Left ventricle myocardium inferior (tissue), 1 donor: ENCODE measurements at places on chromosomes 1 and 21.

- DNase-seq: no peak
Observed at GRCh38 chr21:42688841-42689371, 35.5 kb downstream of the PDE9A start.

GRCh38 chr1:90761781-90762589 lies 44.9 kb upstream of the BARHL2 start:
- DNase-seq: no peak

GRCh38 chr1:58248072-58248471 lies 298.5 kb downstream of the OMA1 start:
- DNase-seq: no peak

DNA sequence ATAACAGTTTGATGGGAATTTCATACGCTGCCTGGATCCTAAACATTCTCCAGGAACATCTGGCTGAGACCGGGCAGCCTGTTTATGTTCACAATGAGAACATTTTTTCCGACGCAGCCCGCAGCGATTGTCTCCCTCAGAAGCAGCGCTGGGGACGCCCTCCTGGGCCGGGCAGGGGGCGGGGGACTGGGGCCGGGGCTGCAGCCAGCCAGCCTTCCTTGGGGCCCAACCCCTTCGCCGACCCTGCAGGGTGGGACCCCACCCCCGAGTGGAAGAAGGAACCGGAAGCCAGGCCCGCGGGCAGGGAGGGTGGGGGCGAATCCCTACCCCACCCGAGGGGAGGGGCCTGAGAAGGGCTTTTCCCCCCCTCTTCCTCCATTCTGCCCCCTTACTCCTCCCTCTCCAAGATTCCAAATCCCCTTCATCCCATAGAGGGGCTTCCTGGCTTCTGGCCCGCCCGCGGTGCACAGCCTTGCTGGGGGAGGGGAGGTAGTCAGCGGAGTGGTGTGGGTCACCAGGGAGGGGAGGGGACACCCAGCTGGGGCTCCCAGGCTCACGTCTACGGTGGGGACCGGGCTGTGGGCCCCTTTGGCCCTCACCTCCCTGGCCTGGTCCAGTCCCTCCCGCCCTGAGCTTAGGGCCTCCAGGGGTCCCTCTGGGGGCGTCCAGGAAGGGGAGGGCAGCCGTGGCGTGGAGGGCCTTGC lies 60.6 kb downstream of the WNT9A start:
- peak; percentile 83 for DNase-seq

DNA sequence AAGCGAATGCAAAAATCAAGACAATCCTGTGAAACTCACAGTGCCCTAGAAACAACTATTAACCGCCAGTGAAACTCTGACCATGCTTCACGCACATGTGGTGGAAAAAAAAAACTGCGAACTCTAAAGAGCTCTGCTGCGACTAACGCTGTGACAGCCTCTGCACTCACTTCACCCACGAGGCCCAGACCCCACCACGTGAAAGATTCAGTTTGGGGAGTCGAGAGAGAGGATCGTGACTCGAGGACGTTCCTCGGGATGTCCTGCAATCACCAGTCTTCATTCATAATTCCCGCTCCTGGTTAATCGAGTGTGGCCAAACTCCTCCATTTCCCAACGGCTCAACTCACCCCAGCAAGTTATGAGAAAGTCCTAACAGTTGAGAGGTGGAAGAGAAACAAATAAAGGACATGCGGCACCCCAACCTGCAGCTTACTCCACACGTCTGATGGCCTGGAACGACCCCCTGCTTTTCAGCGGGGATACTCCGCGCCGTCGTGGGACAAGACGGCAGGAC lies 1.1 kb downstream of the SERBP1 start:
- DNase-seq: no peak

GRCh38 chr1:114453361-114453784 lies 57.6 kb downstream of the TRIM33 start:
- DNase-seq: no peak

DNA sequence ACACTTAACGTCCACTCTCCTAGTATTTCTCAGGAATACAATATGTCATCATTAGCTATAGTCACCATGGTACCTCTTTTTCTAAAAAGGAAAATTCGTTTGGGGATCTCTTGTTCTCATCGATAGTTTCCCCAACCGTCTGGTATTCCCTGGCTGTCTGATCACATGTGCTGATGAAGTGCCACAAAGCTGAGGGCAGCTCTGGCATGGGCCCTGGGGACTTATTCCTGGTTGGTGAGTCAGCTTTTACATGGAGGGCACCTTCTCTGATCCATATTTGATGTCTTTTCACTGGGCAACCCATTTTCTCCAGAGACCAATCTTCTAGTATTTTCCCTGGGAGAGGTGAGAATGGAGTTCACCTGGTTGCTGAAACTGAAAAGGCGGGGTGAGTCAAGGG lies 39.5 kb downstream of the CHD1L start:
- no peak for DNase-seq

- peak; percentile 57 for DNase-seq
Observed at GRCh38 chr1:54379555-54380289, 26.5 kb downstream of the SSBP3 start.

- DNase-seq: no peak
Observed at GRCh38 chr1:203056012-203056411, 29.7 kb downstream of the PPFIA4 start.

- DNase-seq: no peak
Observed at GRCh38 chr1:173393659-173394000, 83.5 kb upstream of the PRDX6 start.

- DNase-seq: peak; percentile 65
Observed at GRCh38 chr1:116273042-116273783, 99.8 kb upstream of the ATP1A1 start.

GRCh38 chr1:94044290-94044790 lies 76.6 kb downstream of the ABCA4 start:
- peak; percentile 72 for DNase-seq

DNA sequence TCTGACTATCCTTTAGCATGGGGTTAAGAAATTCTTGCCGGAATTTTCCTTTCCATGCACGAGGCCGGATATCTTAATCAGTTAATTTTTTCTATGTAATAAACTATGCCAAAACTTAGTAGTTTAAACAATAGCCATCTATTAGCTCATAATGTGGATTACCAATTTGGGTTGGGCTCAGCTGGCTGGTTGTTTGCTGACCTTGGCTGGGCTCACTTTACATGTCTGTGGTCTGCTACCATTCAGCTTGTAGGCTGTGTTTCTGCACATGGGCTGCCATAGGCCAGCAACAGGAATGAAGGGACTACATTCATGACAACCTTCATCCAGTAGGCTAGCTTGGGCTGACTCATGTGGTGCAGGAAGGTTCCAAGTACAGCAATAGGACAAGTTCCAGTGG lies 56.0 kb upstream of the NTPCR start:
- DNase-seq: no peak

DNA sequence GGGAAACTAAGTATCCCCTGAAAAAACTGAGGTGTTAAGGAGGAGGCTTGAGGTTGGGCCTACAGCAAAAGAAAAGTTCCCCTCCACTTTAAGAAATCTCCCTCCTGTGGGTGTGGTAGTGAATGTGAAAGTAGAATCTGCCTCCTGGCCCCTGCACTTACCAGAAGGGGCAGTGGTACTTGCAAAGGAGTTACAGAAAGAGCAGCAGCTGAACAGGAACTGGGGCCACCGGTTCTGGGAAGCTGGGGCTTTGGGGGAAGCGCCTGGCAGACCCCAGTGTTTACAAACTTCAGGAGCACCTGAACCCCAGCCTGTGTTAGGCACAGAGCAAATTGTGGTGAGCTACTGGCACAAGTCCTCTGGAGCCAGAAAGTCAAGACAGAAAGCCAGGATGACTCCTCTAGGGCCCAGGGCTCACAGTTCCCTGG lies 250.2 kb upstream of the FGGY start:
- DNase-seq: no peak

DNA sequence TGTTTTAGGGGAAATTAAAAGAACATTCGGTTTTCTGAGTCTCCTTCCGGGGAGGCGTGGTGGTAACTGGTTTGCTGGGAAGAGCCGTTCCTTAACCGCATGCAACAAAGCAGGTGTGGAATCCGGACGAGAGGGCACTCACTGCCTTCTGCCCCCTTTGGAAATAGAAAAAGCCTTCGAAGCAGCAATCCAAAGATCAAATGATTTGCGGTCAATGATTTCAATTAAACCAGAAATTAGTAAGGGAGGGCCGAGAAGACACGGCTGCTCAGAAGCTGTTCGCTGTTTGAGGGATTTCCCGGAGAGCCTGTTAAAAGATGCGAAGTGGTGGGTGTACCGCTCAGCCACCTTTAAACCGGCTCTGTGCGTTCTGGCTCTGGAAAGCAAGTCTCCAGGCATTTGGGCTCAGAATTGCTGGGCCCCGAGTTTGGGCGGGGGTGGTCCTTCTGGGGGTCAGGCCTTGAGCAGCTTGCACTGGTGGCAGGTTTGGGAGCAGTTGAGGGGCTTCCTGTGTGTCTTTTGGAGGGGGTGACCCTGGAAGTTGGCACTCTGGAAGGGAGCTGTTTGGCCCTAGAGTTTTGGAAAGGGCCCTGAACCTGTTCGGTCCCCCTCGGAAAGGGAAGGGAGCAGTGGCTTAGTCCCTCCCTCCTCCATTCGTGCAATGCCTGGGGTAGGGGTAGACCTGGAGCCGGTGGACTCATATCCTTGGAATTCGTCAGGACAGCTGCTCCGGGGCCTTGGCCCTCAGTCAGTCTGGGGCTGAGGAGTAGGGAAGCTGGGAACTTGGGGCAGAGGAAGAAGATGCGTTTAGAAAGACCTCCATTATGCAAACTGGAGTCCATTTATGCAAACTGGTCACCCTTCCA lies 3.1 kb downstream of the SIM2 start:
- no peak for DNase-seq

DNA sequence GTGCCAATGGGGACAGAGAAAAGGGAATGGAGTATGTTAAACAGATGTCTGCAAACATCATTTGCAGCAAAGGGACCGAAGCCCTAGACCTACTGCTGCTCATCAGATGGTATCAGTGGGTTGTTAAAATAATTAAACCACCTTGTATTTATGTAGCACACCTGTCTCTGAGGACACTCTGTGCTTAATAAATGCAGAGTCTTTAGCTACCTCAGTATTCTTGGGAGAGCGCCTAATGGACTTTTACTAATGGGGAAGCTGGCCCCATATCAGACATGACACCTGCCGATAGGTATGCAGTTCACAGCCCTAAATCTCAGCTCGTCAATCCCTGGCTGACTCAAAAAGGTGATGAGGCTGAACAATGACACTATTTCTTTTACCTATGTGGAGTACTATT lies 54.4 kb downstream of the SYT6 start:
- no peak for DNase-seq

DNA sequence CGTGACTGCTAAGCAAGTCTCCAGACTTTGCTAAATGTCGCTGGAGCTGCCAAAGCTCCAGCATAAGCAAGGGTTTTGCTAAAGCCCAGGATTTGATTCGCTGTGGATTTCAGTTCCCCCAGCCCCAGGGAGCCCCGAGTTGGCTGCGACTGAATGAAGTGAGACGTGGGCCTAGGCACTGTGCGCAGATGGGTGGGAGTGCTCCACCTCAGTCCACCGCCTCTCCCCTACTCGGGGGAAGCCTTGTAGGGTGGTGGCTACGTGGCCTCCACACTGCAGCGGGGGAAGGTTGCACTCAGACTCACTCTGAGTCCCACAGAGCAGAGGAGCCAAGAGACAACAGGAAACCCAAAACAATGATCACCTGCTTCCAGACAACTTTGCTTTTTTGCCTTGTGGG lies 397.8 kb upstream of the VAMP3 start:
- DNase-seq: no peak

DNA sequence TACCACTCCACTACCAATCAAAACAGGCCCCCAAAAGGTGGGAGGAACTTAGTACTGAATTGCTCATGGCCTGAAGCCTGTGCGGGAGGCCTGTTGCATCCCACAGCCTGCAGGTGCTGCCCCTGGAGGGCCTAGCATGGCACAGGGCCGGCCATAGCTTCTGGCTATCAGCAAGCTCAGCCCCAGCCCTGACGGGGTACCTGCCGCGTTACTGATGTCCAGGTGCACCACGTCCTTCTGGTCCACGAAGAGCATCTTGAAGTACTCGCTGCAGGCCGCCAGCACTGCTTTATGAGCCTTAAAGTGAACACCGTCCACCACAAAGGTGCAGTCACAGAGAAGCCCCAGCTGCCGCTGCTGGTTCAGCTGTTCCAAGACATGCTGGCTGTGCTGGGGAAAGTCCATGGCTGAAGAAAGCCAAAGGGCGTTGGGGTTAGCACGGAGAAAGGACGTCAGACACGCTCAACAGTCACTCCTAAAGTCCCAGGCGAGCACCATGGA lies 27.8 kb downstream of the ZBTB17 start:
- DNase-seq: no peak

- peak; percentile 29 for DNase-seq
Observed at GRCh38 chr1:119582801-119583200, 65.3 kb downstream of the ZNF697 start.

DNA sequence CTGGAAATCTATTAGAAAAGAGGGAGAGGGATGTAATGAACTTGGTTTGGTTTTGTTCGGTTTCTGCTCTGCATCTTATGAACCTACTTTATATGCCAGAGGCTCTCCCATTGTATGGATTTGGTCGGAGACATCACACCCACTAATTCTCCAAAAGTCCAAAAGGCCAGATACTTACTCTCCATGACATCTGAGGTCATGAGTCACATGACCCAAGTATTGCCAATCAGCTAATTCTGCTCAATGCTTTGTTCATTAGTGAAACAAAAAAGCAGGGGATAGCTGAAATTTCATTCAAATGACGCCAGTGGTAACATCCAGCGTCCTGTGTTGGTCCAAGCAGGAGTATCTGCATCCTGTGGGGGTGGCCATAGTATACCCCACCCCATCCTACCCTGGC lies 173.6 kb downstream of the TRIM33 start:
- DNase-seq: no peak

GRCh38 chr1:232769733-232770132 lies 35.5 kb upstream of the MAP10 start:
- no peak for DNase-seq

- no peak for DNase-seq
Observed at GRCh38 chr1:53272349-53272748, 34.0 kb upstream of the MAGOH start.

DNA sequence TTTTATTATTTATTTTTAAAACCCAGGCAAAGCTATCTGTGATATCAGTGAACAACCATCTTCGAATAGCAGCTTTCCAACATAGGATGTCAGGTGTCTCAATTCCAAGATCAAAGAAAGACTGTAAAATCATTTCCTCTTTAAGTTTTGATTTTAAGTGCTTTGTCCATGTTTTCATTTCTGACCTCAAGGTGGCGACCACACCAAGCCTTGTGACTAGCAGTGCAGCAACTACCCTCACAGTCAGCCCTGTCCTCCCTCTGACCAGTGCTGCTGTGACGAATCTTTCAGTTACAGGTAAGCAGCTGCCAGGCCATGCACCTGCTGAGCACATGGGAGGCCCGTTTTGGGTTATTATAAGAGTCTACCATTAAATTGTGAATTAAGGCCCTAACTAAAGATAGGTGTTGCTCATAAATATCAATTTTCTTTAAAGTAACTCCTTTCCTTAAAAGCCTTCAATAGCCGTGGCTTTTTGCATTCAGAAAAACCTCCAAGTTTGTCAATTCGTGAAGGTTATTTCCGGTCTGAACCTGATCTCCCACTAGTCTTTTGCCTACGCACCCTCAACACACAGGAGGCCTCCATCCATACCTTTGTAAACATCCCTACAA lies 117.0 kb downstream of the CD247 start:
- DNase-seq: no peak

DNA sequence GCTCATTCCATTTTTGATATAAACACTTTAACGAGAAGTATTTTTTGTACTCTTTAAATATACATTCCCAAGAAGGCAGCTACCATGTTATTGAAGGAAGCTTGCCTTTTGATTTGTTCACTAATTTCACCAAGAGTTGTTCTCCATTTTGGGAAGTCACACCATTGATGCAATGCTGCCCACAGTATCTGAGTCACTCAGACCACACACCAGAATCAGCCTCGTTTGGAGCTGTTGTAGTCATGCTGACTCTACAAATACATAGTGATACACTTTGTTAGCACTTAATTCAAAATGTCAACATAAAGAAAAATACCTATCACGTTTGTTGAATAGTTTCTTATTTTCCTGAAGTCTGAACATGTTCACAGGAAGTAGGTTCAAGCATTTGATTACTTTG lies 78.7 kb downstream of the PAPPA2 start:
- no peak for DNase-seq
